Activated CD4-positive, alpha-beta T cell treated with anti-CD3 and anti-CD28 coated beads, Interleukin-2, amount 50 U/mL, for 16 hours (primary cell): ENCODE measurements at places on chromosomes 1 and 21.

DNA sequence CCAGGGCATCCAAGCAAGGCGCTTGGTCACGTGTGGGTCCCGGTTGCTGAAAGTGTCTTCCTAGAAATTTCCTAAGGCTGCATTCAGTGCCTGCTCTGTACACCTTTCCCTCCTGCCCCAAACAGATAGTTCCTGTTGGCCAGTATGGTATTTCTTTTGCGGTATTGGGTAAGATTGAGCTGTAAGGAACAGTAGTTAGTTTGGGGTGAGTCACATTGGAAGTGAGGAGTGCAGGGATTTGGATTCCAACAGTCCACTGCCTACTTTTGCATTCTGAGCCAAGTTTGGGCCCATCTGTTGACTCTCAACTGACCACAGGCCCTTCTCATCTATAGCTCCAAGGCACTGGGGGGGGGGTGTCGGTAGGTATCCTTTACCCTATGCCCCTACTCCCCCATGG lies 83.4 kb downstream of the MAP3K21 start:
- DNase-seq, result no peak

GRCh38 chr21:40386294-40386911 lies 460.6 kb downstream of the DSCAM start:
- peak; percentile 44 for DNase-seq

DNA sequence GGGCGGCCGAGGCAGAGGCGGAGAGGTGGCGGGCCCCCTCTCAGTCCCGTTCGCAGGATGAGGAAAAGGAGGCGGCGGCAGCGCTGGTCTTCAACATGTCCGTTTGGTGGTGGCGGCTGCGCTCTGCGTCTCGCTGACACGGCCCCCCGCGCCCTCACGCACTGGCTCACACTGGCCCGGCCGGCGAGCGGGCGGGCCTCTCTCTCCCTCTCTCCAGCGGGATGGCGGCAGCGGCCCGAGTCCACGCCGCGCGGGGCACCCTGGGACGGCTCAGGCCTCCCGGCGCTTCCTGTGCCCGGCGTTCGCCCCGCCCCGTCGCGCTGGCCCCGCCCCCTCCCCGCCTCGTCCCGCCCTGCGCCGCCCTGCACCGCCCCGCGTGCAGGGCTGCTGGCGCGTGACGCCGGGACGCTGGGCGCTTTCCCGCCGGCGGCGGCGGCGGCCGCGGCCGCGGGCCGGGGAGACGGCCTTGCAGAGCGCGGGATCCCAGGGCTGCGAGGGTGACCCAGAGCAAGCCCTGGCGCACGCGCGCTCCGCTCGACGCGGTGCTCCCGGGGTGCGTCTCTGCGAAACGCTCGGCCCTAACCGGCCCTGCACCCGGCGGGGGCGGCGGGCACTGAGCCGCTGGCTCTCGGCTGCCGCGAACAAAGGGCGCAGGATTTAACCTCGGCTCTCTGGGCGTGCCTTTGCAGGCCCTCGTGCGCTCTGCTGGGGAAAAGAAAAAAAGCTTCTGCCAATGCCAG lies at the start of gene SCAF4:
SCAF4 (minus strand) TSS at position 262 of the 740 bp plus-strand sequence. CDS start 426 bp downstream, outside the sequence.
- peak; percentile 87 for DNase-seq

- peak; percentile 8 for DNase-seq
Measured at GRCh38 chr1:168180148-168180524, 1.4 kb downstream of the TIPRL start.
